HL-60 (cell line): ENCODE measurements at places on chromosomes 6 and 20.

GRCh38 chr20:53020834-53021233, 48.7 kb downstream of the TSHZ2 start:
- DNase-seq = no peak

DNA sequence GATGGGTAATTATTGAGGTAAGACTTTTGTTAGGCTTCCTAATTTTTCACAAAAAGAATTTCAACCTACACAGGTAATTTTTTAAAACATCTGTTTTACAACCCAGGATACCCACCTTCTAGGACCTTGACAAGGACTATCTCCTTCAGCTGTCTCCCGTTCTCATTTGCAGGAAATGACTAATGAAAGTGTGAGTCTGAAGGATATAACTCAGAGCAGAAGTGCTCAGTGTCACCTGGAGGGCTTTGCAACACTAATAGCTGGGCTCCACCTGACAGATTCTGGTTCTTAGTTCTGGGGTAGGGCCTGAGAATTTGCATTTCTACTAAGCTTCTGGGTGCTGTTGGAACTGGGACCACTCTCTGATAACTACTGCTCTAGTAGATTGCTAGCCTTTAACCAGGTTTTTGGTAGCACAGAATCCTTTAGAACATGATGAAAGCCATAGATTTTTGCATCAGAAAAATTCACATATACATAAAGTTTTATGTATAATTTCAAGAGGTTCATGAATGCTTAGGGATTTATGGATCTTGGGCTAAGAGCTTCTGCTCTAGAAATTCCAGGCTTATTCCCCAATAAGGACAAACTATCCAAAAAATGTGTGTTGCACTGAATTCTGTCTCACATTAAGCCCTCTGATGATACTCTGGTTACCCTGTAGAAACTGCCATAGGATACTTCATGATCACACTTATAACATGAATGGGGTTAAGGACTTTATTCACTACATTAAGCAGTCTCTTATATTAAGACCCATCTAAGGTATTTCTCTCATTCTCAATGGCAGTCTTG, 30.3 kb downstream of the AK9 start:
- no peak for DNase-seq

GRCh38 chr6:44066394-44067172, 60.7 kb downstream of the MRPL14 start:
- DNase-seq = no peak

- no peak for DNase-seq
Measured at GRCh38 chr6:113763311-113763766, 93.8 kb upstream of the MARCKS start.

DNA sequence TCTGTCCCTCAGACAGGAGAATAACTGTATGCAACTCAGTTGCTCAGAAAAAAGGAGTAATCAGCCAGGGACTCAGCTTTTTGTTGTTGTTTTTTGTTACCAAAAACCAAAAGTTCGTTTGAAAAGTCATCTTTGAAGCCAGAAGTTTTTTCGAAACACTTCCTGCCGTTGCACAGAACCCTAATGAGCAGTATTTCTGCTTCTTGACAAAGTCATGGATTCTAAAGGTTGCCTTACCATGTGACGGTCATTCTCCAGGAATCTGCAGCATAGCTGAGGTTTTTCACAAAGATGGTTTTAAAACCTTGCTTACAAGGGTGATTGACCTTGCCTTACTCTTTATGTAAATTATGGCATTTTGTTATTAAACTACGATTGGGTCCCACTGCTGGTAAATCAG, 1.9 kb downstream of the RAB32 start:
- DNase-seq = no peak
